HCT116 (cell line): ENCODE measurements at places on chromosomes 3 and 15.

GRCh38 chr15:89761929-89762328 lies 10.9 kb upstream of the MESP1 start:
- H3K4me3 ChIP-seq: no peak overlapping the region
- H3K36me3 ChIP-seq: no peaks in the 10 kb centered on the region
- DNase-seq: no peak

- no peaks in the 10 kb centered on the region for H3K4me1 ChIP-seq
- H3K27me3 ChIP-seq: no peaks in the 10 kb centered on the region
- no peak overlapping the region for H3K27ac ChIP-seq
These were observed 334.5 kb upstream of the BCHE start for GRCh38 chr3:166171695-166172094.

DNA sequence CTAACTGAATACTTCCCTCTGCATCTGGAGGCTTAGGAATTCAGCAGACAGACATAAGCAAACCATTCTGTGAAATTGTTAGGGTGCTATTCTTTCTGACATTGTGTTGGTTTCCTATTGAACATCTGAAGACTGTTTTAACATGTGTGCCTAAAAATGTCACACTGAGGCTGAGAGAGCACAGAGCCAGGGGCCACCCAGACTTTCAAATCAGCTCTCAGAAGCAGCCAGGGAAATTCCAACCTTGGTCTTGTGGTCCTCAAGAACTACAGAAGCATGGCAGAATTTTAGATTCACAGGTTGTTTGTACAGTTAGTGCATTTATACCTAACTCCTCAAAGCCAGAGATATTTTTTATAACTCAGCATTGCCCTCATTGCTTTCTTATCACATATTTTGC lies 929.2 kb upstream of the CFAP20DC start:
- no peak for DNase-seq
- H3K27me3 ChIP-seq: no peaks in the 10 kb centered on the region; the same call in 1 of the 2 replicates
- H3K4me3 ChIP-seq: no peak overlapping the region
- H3K36me3 ChIP-seq: no peaks in the 10 kb centered on the region
- no peak overlapping the region for H3K27ac ChIP-seq

- H3K27ac ChIP-seq: no peak overlapping the region
- H3K36me3 ChIP-seq: no peaks in the 10 kb centered on the region
- no peak for DNase-seq
- no peaks in the 10 kb centered on the region for H3K27me3 ChIP-seq
- peaks cover 34% of the 10 kb centered on the region for H3K4me1 ChIP-seq
These were observed 2.3 kb downstream of the VWA5B2 start for GRCh38 chr3:184231671-184232070.

- no peaks in the 10 kb centered on the region for H3K27me3 ChIP-seq
- H3K4me1 ChIP-seq: 0 out of 2 replicates have a peak, but pooled peaks cover 2% of the 10 kb centered on the region
- no peaks in the 10 kb centered on the region for H3K36me3 ChIP-seq
- no peak overlapping the region for H3K4me3 ChIP-seq
- no peak overlapping the region for H3K27ac ChIP-seq
- peak; percentile 70 for DNase-seq
These were observed 8.9 kb downstream of the ECE2 start for GRCh38 chr3:184284696-184285095.

- H3K27ac ChIP-seq: peak overlapping the region; percentile 74
- no peaks in the 10 kb centered on the region for H3K36me3 ChIP-seq
- H3K27me3 ChIP-seq: no peaks in the 10 kb centered on the region
These were observed 916 bp downstream of the IDH3A start for GRCh38 chr15:78149805-78150751.

GRCh38 chr3:177973241-177973840 lies 562.9 kb upstream of the KCNMB2 start:
- no peaks in the 10 kb centered on the region for H3K36me3 ChIP-seq
- H3K27ac ChIP-seq: no peak overlapping the region
- no peak for DNase-seq
- H3K4me1 ChIP-seq: no peaks in the 10 kb centered on the region
- H3K27me3 ChIP-seq: no peaks in the 10 kb centered on the region

DNA sequence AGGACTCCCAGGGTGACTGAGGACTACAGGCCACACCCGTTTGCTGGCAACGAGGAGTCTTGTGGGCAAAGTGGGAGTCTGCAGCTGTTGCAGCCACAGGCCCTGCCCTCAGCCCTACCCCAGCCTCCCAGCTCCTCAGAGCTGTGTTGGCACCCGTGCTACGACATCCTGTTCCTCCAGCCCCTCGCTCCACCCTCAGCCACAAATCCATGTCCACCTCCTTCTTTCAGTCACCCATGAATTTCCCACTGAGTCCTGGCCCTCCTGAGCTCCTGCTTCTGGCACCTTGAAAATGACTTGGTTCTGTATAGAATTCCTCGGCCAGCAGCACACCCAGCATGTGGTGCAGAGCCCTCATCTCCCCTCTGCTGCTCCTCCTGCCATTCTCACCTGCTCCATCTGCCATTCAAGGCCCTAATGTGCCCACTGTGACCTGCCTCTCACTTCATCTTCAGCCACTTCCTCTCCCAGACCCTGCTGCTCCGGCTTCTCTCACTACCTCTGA lies 20.9 kb upstream of the VILL start:
- DNase-seq: no peak
- H3K27me3 ChIP-seq: no peaks in the 10 kb centered on the region
- H3K4me1 ChIP-seq: no peaks in the 10 kb centered on the region
- H3K27ac ChIP-seq: no peak overlapping the region
- no peaks in the 10 kb centered on the region for H3K36me3 ChIP-seq

DNA sequence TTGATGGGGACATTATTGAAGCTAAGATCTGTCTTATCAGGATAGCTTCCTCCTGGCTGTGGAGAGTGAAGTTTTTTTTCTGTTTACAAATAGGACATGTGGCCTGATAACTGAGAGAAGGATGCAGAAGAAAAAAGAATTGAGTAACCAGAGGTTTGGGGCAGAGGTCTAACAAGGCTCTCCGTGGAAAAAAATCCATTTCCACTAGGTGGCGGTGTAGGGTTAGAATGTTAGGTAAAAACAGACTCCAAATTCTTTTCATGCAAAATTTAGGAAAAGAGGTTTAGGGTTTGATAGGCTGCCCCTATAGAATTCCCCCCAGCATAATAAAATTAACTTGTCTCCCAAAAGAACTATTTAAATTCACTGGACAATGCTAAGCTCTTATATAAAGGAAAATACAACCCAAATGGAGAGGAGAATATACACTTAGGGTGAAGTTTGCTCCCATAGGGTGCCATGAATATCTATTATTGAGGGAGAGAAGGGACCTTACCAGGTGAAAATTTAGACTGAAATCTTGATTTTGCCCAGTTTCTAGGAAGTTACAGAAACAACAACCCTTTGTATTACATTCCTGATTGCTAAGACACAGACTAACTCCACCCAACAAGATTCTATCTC lies 1560.4 kb downstream of the OTOL1 start:
- no peak overlapping the region for H3K27ac ChIP-seq
- no peaks in the 10 kb centered on the region for H3K36me3 ChIP-seq
- H3K27me3 ChIP-seq: no peaks in the 10 kb centered on the region
- DNase-seq: peak; percentile 42
- H3K4me3 ChIP-seq: no peak overlapping the region

- H3K27me3 ChIP-seq: peaks cover 7% of the 10 kb centered on the region
- H3K27ac ChIP-seq: no peak overlapping the region
- DNase-seq: no peak
- no peaks in the 10 kb centered on the region for H3K4me1 ChIP-seq
These were observed 100.3 kb downstream of the APBA2 start for GRCh38 chr15:28986108-28986507.

DNA sequence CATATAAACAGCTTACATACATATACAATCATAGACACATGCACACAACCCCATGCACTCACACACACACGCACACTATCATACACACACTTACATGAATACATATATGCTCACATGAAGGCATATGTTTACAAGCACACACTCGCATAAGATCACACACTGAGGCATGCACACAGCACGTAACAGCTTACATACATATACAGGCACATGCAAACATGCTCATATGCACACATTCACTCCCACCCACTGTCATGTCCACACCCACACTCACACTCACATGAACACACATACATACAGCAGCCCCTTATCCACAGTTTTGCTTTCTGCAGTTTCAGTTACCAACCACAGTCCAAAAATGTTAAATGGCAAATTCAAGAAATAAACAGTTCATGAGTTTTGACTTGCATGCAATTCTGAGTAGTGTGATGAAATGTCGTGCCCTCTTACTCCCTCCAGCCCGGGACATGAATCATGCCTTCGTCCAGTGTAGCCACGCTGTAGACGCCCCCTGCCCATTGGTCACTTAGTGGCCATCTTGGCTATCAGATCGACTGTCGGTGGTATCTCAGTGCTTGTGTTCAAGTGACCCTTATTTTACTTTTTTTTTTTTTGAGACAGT lies 27.8 kb downstream of the MEGF11 start:
- no peak overlapping the region for H3K4me3 ChIP-seq
- no peaks in the 10 kb centered on the region for H3K36me3 ChIP-seq
- peaks cover 8% of the 10 kb centered on the region; the same call in 1 of the 2 replicates for H3K27me3 ChIP-seq
- H3K27ac ChIP-seq: no peak overlapping the region

DNA sequence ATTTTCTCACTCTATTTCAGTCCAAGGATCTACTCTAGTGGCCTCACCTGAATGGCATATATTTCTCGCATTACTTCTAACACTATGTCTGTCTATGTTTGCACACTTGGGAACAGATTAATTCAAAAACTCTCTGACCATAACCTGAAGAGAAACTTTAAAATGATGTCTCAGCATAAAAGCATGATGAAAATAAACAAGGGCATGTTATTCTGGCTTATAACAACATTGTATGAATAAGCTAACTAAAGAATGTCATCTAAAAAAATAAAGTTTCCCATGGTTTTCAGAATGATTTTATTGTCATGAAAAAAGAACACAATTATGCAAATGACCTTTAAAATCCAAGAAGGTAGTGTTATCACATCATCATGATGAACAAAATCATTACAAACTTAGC lies 85.5 kb upstream of the ROBO2 start:
- no peak overlapping the region for H3K4me3 ChIP-seq
- H3K27ac ChIP-seq: no peak overlapping the region
- no peak for DNase-seq
- H3K27me3 ChIP-seq: no peaks in the 10 kb centered on the region
- no peaks in the 10 kb centered on the region for H3K4me1 ChIP-seq

DNA sequence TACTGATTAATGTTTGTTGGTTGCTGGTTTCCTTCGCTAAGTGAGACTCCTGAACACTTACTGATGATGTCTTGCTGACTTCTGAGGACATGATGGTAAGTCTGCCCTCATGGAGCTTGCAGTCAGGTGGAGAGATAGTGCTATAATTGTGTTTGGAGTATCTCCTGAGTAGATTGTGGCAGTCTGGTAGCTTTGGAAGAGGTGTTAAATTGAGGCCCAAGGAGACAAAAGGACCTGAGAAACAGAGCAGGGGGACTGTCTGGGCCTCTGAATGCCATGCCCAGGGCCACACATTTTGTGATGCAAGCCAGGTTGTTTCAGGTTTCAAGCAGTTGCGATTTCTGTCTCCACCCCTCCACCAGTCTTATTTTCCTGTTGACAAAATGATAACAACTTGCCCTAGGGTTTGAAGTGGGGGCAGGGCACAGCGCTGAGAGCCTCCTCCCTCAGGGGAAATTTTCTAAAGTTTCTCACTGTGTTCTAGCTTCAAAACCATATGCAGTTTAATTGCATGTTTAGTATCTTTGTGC lies 16.7 kb downstream of the SMAD3 start:
- H3K27ac ChIP-seq: no peak overlapping the region
- H3K36me3 ChIP-seq: peaks cover 52% of the 10 kb centered on the region
- H3K27me3 ChIP-seq: no peaks in the 10 kb centered on the region

DNA sequence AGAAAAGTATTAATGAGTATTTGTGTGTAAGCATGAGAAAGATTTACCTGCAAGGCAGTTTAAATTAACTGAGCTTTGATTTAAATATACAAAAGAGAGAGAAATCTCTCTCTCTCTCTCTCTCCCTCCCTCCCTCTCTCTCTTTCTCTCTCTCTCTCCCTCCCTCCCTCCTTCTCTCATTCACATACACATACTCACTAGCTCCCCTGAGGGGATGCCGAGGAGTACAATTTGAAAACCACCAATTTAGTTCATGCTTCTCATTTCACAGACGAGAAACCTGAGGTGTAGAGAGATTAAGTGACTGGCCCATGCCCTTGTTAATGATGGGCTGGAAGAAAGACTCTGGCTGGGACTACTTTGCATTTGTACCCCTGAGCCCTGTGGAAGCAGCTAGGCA lies 59.4 kb downstream of the MECOM start:
- no peaks in the 10 kb centered on the region for H3K27me3 ChIP-seq
- no peak for DNase-seq
- H3K27ac ChIP-seq: no peak overlapping the region
- no peaks in the 10 kb centered on the region for H3K36me3 ChIP-seq
- no peak overlapping the region for H3K4me3 ChIP-seq

GRCh38 chr3:177754508-177754921 lies 557.2 kb upstream of the TBL1XR1 start:
- no peaks in the 10 kb centered on the region for H3K27me3 ChIP-seq
- H3K27ac ChIP-seq: no peak overlapping the region
- H3K4me3 ChIP-seq: no peak overlapping the region
- DNase-seq: no peak
- H3K36me3 ChIP-seq: no peaks in the 10 kb centered on the region

DNA sequence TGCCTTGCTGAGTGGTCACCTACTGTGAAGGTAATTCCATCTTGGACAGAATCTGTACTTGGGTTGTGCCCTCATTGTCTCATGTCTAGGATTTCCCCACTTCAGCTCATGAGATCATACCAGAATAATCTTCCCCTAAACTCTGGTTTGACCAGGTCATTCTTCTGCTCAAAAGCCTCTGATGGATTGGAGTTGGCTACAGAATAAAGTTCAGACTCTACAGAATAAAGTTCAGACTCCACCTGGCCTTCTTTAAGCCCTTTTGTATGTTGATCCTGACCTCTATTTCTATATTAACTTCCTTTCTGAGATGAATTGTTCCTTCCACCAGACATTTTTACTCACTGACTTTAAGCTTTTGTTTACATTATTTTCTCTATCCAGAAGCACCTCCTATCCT lies 6.4 kb upstream of the GLCE start:
- H3K36me3 ChIP-seq: no peaks in the 10 kb centered on the region
- H3K27me3 ChIP-seq: peaks cover 23% of the 10 kb centered on the region; the same call in 1 of the 2 replicates
- no peak overlapping the region for H3K4me3 ChIP-seq
- no peaks in the 10 kb centered on the region for H3K4me1 ChIP-seq
- no peak overlapping the region for H3K27ac ChIP-seq

- no peak for DNase-seq
- no peaks in the 10 kb centered on the region for H3K4me1 ChIP-seq
- no peak overlapping the region for H3K4me3 ChIP-seq
- H3K27me3 ChIP-seq: peaks cover 58% of the 10 kb centered on the region
- no peaks in the 10 kb centered on the region for H3K36me3 ChIP-seq
These were observed 114.8 kb downstream of the PEX5L start for GRCh38 chr3:179921951-179922350.

GRCh38 chr15:53671545-53671944 lies 87.9 kb downstream of the WDR72 start:
- H3K27me3 ChIP-seq: no peaks in the 10 kb centered on the region
- no peak overlapping the region for H3K4me3 ChIP-seq
- DNase-seq: no peak
- no peak overlapping the region for H3K27ac ChIP-seq
- no peaks in the 10 kb centered on the region for H3K36me3 ChIP-seq
